GM06990 (cell line): ENCODE measurements at places on chromosomes 2 and 18.

- no peak for DNase-seq
Observed at GRCh38 chr2:16014041-16014787, 73.9 kb downstream of the MYCN start.

DNA sequence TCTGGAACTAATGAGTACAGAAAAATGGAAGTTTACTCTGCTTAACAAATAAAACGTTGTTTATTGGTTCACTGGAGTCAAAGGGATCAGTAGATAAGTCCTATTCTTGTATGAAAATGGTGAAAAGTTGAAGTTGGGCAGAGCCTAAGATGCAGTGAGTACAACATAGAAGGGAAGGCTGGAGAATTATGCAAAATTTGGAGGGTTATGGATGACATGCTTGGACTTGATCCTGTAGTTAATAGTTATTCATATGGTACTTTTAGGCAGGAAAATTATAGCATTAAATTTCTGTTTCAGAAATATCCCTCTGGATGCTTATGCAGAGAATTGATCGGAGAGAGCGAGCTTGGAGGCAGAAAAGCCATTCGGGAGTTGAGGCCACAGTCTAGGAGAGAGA is 167.6 kb downstream of the KCNS3 start:
- DNase-seq, result no peak

- no peak for DNase-seq
Observed at GRCh38 chr2:7077660-7078267, 160.6 kb downstream of the RNF144A start.

DNA sequence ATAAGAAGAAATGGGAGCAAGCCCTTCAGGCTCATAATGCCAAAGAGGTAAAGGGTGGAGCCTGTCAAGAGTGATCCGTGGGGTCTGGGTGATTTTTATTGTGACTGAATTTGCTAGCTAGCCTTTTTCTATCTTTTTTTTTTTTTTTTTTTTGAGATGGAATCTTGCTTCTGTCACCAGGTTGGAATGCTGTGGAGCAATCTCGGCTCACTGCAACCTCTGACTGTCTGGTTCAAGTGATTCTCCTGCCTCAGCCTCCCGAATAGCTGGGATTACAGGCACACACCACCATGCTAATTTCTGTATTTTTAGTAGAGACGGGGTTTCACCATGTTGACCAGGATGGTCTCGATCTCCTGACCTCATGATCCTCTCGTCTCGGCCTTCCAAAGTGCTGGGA is 29.1 kb downstream of the DRC1 start:
- DNase-seq, result no peak

DNA sequence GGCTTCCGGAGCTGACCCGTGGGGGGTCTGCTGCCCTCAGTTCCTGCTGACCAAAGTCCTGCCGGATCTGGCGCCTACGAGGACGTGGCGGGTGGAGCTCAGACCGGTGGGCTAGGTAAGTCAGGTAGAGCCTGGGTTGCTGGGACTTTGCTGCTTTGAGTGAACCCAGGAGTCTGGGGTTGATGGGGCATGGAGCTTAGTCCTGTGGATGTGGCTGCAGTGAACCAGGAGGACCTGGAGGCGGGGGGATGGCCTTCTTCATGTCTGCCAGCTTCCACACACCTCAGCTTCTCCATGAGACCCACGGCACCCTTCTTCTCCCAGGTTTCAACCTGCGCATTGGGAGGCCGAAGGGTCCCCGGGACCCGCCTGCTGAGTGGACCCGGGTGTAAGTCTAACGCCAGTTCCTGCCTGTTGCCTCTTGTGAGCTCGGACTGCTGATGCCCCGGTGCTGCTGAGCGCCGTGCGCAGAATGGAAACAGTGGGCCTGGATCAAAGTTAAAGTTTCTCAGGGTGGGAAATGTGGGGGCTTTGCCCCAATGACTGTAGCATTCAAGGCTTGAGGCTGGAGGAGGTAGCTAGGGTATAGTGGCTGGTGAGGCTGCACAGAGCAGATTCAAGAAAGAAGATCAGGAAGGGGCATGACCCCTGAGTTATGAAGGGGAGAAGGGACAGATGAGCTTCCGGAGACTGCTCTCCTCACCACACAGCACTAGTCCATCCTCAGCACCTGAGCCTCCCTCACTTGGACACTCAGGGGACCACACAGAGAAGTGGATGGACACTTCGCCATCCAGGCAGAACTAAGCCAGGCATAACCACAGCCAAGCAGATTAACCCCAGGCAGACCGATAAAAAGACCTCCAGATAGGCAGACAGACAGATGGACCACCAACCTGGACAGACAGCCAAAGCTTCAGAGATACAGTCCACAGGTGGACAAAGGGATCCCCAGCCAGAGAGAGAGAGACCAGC is 17.3 kb downstream of the PTPN18 start:
- no peak for DNase-seq

GRCh38 chr2:177753682-177754491 is 318.7 kb downstream of the PDE11A start:
- no peak for DNase-seq

DNA sequence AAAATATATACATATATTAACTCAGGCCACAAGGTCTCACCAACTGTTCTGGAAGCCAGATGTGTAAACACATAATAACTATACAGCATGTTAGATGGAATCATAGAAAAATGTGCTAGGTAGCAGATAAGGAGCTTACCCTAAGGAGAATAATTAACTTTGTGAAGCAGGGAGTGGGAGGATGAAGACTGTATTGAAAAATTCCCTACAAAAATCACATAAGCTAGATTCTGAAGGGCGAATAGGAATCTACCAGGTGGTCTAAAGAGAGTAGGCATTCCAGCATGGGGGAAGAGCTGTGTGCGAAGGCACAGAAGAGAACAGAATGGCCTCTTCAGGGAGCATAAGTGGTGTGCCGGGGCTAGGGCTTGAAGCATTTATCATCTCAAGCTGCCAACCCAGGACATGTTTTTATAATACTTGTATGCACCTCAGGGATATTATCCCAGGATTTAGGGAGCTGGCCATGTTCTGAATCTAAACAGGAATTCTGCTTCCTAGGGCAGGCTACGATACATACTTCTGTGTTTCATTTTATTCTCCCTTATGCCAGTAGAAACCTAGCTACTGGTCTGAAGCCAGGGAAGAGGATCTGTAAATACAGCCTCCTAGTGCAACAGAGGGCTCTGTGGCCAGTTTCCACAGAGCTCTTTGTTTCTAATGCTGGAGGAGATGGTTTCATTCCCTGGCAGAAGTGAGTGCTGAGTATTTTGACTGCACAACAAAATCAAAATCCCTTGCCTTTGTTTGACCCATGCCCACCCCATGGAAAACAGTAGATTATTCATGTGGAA is 56.7 kb downstream of the NEMP2 start:
- DNase-seq, result no peak

DNA sequence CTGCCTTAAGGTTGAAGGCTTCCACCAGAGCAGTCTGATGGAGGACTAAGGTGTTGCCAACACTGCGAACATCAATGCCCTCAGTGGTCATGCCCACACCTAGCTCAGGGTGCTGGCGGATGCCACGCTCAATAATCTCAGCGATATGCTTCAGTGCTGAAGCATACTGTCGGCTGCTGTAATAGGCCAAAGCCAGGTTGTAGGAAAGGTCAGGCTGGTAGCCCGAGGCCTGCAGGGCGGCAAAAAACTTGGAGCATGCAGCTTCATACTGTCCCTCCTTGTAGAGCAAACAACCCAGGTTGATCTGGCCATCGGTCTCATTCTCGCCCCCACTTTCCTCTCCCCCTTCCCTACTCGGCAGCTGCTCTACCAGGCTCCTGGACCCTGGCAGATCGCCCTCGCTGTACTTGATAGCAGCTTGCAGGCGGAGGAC is 159.4 kb downstream of the AGPS start:
- peak; percentile 38 for DNase-seq

- DNase-seq, result no peak
Observed at GRCh38 chr2:163752267-163752666, 16.5 kb upstream of the FIGN start.

- no peak for DNase-seq
Observed at GRCh38 chr2:80515964-80516363, 211.4 kb upstream of the LRRTM1 start.

- no peak for DNase-seq
Observed at GRCh38 chr18:29982218-29982617, 1060.3 kb downstream of the DSC3 start.

DNA sequence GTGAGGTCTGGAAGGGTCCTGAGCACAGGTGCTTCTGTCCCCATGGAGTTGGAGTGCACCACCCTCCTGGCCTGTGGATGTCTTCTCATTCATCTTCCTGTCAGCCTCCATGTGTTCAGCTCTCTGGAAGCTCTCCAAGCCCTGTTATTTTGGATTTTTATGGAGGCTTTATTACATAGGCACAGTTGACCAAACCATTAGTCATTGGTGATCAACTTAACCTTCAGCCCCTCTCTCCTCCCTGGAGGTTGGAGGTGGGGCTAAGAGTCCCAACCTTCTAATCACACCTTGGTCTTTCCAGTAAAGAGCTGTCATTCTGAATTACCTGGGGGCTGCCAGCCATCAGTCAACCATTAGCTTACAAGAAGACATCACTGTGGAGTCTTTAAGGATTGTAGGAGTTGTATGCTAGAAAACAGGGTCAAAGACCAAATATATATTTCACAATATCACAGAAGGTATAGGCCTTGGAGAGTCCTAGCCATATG is 7.5 kb upstream of the MCFD2 start:
- no peak for DNase-seq

DNA sequence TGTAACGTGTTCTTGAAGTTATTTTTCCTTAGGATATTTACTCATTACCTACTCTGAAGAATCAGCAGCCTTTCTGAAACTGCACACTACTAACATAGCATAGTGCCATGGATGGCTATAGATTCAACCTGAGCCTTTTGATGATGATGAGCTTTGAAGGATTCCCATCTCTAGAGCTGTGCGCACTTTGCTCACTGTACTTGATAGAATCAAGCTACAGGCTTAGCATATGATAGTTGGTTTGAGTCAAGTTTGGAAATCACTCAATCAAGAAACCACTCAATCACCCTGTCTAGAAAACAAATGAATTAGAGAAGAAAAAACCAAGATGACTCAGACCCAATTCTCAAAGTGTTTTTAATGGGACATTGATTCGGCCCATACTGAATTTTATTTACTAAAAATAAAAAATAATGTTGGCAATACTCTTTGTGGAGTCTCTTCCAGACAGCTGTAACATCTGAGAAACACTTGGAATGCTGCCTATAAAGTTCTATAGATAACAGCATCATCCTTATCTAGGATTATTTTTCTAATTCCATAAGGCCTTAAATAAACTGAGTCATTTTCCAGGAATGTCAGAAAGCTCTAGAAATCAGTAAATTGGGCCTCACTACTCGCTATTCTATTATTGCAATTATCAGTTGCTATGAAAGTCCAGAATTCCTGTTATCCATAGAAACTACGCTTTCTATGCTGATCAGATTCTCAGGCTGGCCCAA is 259.0 kb upstream of the ERBB4 start:
- DNase-seq, result no peak

DNA sequence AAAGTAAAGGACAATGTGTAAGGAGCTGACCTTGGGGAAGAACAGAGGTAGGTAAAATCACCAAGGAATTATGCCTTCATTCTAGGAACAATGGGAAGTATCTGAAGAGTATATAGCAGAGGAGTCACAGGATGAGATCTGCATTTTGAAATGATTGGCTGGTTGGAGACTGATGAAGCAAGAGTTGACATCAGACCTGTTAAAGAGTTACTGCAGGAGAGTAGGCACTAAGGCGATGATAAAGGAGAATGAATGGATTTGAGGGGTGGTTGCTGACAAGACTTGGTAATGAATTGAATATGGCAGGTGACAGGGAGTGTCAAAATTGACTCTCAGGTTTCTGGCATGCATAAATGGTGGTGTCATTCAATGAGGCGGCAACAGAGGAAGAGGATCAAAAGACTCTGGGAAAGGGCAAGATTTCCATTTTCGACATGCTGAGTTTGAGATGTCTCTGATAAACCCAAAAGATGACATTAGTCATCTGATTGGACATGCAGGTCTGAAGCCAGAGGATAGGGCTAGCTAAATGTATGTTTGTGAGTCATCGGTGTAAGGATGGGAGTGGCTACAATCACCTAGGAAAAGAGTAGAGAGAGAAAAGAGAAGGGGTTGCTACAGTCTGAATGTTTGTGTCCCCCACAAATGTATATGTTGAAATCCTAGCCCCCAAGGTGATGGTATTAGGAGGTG is 236.5 kb downstream of the DYM start:
- DNase-seq, result no peak

- DNase-seq, result no peak
Observed at GRCh38 chr18:5162111-5162510, 34.9 kb downstream of the AKAIN1 start.

- no peak for DNase-seq
Observed at GRCh38 chr2:14678761-14679160, 46.2 kb downstream of the LRATD1 start.

- no peak for DNase-seq
Observed at GRCh38 chr2:164905307-164905706, 50.0 kb downstream of the SLC38A11 start.

DNA sequence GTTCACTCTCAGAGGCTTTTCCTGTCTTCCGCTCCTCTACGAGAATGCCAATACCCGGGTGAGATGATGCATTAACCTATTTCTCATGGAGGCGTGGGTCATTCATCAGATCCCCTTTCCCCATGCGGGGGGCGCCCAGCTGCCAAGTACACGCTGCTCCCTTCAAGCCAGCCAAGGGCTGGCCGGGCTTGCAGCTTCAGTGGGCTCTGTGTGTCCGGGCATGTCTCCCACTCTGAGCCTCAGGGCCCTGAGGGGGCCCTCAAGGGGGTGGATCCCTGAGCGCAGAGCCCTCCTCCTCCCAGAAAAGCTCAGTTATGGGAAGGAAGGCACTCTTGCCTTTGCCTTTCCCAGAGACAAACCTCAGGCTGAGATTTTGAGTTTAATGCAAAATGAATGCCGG is 431.8 kb upstream of the MYT1L start:
- DNase-seq, result no peak

DNA sequence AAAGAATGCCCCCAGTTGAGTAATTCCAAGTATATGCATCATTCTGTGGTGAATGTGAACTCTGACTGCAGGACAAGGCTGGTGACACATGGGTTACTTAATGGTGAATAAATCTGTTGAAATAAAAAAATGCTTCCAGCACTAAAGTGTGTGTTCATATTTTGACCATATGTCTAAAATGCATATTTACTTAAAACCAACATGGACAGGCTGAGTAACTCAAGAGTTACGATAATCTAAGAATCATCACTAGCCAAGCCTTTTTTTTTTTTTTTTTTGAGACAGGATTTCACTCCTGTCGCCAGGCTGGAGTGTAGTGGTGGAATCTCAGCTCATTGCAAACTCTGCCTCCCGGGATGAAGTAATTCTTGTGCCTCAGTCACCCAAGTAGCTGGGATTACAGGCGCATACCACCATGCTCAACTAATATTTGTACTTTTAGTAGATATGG is 47.1 kb upstream of the CCBE1 start:
- DNase-seq, result no peak

GRCh38 chr2:17995593-17995992 is 117.1 kb downstream of the KCNS3 start:
- no peak for DNase-seq
